Activated CD4-positive, alpha-beta T cell treated with anti-CD3 and anti-CD28 coated beads for 24 hours (primary cell): ENCODE measurements at places on chromosomes 3 and 15.

DNA sequence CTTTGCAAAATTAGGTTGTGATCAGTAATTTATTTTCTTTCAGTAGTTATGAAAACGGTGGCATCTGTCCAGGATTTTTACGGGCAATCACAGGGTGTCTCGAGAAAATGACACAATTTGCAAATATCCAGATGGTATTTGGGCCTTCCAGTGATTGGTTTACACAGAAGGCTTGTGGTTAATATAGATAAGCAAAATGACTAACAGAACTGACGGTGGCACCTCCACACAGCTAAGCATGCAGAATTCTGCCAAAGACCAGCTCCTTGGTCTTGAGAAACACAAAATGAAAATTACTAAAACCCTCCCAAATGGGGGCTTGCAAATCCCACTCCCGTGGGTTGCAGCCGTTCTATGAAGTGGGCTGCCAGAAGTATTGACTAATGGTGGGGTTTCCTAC, 5.5 kb downstream of the ARHGEF3 start:
- no peak for DNase-seq

DNA sequence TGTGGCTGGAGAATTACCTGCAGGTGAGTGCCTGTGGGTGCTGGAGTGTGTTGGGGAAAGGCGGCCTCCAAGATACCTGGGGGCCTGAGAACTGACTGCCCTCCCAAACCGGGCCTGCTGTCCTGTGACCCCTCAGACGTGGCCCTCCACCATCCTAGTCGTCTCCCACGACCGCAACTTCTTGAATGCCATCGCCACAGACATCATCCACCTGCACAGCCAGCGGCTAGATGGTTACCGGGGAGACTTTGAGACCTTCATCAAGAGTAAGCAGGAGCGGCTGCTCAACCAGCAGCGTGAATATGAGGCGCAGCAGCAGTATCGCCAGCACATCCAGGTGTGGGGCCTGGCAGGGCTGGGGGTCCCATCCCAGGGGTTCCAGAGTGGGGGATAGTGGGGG, 3.4 kb downstream of the ABCF3 start:
- DNase-seq, result no peak

GRCh38 chr15:72237029-72237852, 6.3 kb upstream of the PKM start:
- DNase-seq, result peak; percentile 69

GRCh38 chr3:47440131-47440530, 35.6 kb downstream of the SCAP start:
- DNase-seq, result no peak

DNA sequence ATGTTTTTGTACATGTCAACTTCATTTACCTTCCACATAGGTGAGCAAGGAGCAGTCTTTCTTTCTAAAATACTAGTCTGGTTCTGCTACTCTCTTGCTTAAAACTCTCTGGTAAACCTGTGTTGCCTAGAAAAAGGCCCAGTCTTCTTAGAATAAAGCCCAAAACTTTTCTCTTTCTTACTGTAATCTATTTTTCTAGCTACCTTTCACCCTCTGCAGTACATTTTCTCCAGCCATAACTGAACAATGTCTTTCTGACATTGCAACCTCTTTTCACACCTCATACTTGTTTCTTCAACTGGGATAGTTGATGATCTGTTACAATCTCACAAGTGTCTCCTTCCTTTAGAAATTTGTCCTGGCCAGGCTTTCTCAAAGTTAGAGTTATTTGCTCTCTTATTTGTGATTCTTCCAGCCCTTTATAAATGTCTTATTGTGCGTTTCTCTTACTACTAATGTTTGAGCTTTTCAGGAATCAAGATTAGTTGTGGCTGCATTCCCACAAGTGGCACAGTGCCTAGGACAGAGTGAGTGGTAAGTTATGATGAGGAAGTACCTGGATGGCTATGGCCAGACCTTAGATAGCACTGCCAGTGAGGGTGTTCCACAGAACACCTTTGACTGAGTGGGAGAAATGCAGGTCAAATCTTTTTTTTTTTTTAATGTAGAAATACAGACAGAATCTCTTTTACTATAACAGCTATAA, 313.4 kb upstream of the SATB1 start:
- no peak for DNase-seq

- no peak for DNase-seq
Measured at GRCh38 chr3:142863010-142863817, 25.7 kb downstream of the PCOLCE2 start.

GRCh38 chr15:71304681-71305080, 189.4 kb downstream of the THSD4 start:
- DNase-seq, result no peak

GRCh38 chr3:176839466-176839865, 357.8 kb downstream of the TBL1XR1 start:
- DNase-seq, result no peak

- no peak for DNase-seq
Measured at GRCh38 chr3:90241481-90241880, 1134.1 kb downstream of the EPHA3 start.

DNA sequence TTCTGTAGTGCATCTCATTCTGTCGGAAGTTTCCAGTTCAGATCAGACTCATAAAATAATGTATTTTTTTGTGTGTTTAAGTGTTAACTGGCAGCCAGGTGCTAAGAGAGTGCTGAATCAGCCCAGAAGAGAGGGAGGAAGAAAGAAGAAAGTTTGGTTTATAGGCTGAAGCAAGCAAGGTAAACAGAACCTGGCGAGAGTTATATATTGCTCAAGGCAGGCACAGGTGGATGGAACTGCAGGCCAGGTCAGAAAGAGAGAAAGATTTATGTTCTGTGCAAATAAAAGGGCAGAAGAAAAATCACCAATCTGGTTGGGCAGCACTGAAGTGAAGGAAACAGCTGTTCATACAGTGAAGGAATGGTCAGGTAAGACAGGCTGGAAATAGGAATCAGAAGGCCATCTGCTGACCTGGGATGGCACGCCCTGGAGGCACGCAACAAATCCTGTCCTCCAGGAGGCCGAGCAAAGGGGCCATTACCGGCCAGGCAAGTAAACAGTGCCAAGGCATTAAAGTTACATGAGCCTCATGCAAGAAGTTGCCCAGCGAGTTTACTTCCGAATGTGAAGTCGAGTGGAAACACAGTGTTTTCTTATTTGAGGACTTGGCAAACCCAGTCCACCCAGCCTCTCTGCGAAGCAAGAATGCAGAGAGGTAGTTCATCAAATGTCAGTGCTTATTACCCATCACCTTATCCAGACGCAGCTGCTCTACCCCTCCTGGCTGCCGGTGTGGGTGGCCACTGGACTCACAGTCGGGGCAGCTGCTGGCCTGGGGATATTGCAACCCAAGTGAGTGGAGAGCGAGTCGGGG, 309.8 kb downstream of the VPS13C start:
- no peak for DNase-seq

GRCh38 chr15:98433856-98434255, 214.5 kb upstream of the IGF1R start:
- DNase-seq, result no peak
